ENCODE measurements at places on chromosomes 13 and 19.

GRCh38 chr19:46849610-46850009, 1.0 kb downstream of the AP2S1 start:
- DNase-seq, result no peak

- DNase-seq, result no peak
Measured at GRCh38 chr19:47152632-47153031, 22.0 kb downstream of the SAE1 start.

- DNase-seq, result no peak
Measured at GRCh38 chr19:13782537-13782936, 8.3 kb downstream of the C19orf53 start.

DNA sequence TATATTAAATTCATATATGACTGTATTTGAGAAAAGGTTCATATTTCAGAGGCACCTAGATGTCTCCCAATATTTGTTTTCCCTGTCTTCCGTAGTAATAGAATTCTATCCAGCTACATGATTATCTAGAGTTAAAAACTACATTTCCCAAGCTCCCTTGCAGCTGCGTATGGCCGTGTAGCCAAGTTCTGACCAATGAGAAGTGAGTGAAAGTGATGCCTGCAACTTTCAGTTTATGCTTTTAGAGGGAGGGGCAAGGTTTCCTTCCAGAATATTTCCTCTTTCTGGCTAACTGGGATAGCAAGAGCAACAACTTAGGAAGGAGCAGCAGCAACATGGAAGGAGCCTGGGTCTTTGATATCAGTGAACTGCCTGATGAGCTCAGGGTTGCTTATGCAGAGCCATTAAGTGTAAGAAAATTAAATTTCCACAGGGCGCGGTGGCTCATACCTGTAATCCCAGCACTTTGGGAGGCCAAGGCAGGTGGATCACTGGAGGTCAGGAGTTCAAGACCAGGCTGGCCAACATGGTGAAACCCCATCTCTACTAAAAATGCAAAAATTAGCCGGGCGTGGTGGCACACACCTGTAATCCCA, 23.2 kb upstream of the CYP2A13 start:
- DNase-seq, result no peak

GRCh38 chr19:29086182-29086581, 126.8 kb downstream of the UQCRFS1 start:
- no peak for DNase-seq

DNA sequence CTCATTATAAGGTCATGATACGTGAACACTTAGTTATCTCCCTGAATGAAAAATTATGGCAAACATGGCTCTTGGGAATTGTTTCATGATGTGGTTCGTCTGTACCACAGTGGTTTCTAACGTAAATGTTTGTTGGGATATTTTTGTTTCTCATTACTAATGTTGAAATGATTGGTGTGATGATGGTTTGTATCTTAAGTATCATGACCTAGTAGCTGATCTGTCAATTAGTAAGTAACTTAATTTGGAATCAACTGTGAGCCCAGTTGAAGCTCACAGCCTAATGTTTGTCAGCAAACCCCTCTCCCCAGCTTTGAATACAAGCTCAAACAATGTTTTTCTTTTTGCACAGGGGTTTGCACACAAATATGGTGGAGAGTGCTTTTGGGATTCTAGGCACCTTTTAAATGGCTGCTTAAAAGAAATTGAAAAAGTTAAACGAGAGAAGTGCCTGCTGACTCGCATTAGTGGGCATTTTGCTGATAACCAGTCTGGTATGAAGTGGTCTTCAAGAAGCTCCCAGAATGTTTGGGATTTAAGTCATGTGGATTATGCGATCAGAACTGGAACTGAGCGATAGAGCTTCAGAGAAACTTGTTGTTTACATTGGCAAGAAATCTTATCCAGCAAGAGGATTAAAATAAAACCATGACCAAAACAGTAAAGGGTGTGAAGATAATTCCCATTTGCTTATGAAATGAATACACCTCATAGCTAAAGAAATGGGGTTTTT, 68.2 kb downstream of the LMO7 start:
- no peak for DNase-seq

GRCh38 chr19:54029930-54030490, 33.7 kb downstream of the VSTM1 start:
- peak; percentile 32 for DNase-seq

DNA sequence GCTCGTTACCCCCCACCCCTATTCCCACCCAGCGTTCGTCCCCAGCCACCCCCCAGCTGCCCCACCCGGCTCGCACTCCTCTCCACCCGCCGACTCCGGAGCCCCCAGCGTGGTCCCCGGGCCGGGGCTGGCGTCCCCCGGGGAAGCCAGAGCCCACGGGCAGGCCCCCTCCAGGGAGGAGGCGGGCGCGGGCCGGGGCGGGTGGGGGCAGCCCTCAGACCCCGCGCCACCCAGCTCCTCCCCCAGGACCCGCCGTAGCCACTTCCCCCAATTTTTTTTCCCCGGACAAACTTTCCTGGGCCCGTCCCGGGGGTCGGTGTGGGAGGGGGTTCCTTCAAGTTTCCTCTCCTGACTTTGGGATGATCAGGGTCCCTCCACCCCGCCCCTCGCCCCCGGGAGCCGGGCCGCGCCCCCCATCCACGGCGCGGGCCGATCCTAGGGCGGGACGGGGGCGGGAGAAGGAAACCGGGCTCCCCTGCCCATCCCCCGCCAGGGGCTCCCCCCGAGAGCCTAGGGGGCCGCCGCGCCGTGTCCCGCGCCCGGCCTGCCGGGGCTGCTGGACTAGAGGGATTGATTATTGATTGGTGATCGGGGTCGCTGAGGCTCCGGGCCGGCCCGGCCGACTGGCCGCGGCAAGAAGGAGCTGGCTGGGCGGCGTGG, 927 bp upstream of the TSHZ3 start:
- no peak for DNase-seq

- DNase-seq, result no peak
Measured at GRCh38 chr13:91174886-91175501, 172.5 kb upstream of the MIR17HG start.

- DNase-seq, result no peak
Measured at GRCh38 chr13:112697756-112698655, 8.2 kb downstream of the ATP11A start.

DNA sequence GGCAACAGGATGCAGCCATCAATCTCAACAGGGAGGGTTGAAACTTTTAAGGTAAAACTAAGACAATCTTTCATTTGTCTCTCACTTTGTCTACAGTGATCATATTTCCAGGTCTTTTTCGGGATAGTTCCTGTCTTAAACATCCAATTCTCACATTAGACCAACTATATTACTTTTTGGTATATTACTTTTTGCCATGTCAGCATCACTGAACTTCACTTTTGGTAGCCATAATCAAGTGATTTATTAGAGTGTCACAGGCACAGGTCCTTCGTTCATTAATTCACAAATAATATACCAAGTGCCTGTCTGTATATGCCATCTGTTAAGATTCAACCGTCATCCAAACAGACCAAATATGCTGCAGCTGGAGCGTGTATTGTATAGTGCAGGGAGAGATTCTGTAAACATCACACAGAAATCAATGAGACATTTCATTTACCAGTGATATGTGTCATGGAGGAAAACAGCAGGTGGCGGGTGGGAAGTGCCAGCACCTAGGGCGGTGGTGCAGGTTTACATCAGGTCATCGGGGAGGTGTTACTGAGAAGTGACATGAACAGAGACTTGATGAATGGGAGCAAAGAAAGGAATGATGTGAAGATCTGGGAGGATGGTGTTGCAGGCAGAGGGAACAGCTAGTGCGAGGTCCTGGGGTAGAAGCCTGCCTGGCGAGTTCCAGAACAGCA, 24.9 kb downstream of the ARHGEF7 start:
- no peak for DNase-seq

- no peak for DNase-seq
Measured at GRCh38 chr13:72390909-72391308, 336.5 kb downstream of the MZT1 start.

- peak; percentile 49 for DNase-seq
Measured at GRCh38 chr13:113184568-113185440, 23.7 kb downstream of the PCID2 start.
